Aorta (tissue), 5 donors: ENCODE measurements at places on chromosomes 16 and 17. TPM values are rescaled to one million over a fixed set of nuclear protein-coding genes. Genes with fewer than 3 reads are reported as not detected.

The KRTAP1-5 gene
- total RNA-seq, result not detected

The C16orf92 gene
- not detected for total RNA-seq

The ST6GALNAC1 gene
- 2.3 TPM for total RNA-seq

The TUBD1 gene
- total RNA-seq, result 9.4 TPM

The MARCHF10 gene
- not detected for total RNA-seq

The DHRS7C gene
- not detected for total RNA-seq

The ABCA10 gene
- 6.3 TPM for total RNA-seq
